T-helper 17 cell (primary cell): ENCODE measurements at places on chromosomes 1 and 21.

GRCh38 chr1:115052454-115053083, 22.9 kb downstream of the TSHB start:
- DNase-seq, result peak; percentile 28

GRCh38 chr21:46194374-46195334, 10.4 kb upstream of the SPATC1L start:
- DNase-seq, result no peak

DNA sequence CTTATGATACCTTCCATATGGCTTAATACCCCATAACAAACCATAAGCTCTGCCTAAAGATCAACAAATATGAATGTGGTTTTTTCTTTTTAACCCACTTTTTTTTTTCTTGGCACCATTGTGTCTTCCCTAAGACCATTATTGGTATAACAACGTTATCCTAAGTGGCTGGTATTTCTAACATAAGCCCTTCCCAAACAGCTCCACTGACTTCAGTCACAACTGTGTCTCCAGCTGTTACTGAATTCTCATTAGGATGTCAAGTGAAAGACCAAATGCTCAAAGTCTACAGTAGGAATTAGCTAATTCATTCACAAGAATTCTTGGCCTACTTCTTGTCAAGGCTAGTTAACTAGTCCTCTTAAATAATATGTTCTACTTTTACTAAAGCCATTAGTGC, 4.2 kb upstream of the RXRG start:
- DNase-seq, result no peak

GRCh38 chr1:2436876-2437275, 24.5 kb upstream of the PEX10 start:
- DNase-seq, result no peak

GRCh38 chr1:65791396-65791795, 1.3 kb upstream of the PDE4B start:
- DNase-seq, result no peak

DNA sequence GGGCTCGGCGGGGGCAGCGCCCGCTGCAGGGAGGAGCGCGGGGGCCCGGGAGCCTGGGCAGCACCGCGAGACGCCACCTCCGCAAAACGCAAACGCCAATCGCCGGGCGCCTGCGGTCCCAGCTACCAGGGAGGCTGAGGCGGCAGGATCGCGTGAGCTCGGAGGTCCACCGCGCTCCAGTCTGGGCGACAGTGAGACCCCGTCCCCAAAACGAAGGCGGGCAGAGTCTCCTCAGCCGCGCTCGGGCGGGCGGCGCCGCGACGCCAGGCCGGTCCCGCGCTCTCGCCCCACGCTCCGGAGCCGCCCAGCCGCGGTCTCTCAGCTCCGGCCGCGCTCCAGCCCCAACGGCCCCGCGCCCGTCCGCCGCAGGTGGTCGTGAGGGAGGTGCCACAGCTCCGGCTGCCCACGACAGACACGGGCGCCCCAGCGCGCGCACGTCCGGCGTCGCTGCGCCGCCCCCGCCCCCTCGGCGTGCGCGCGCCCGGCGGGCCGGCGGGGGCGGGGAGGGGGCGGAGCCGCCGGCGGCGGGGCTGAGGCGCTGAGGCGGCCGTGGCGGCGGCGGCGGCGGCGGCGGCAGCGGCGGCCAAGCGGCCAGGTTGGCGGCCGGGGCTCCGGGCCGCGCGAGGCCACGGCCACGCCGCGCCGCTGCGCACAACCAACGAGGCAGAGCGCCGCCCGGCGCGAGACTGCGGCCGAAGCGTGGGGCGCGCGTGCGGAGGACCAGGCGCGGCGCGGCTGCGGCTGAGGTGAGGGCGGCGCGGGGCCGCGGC, at the start of gene ADARB1:
Gene ADARB1 (plus strand): TSS at position 533 of the 770 bp plus-strand sequence. CDS start 97,077 bp downstream, outside the sequence.
- DNase-seq, result peak; percentile 58

GRCh38 chr1:56135864-56136147, 443.6 kb downstream of the PLPP3 start:
- no peak for DNase-seq
